Activated T-cell treated with anti-CD3 and anti-CD28 coated beads, Interleukin-2, amount 50 U/mL, for 72 hours (primary cell): ENCODE measurements at places on chromosomes 11 and 22.

- no peak for DNase-seq
Observed at GRCh38 chr11:113928311-113928710, 23.7 kb downstream of the HTR3B start.

DNA sequence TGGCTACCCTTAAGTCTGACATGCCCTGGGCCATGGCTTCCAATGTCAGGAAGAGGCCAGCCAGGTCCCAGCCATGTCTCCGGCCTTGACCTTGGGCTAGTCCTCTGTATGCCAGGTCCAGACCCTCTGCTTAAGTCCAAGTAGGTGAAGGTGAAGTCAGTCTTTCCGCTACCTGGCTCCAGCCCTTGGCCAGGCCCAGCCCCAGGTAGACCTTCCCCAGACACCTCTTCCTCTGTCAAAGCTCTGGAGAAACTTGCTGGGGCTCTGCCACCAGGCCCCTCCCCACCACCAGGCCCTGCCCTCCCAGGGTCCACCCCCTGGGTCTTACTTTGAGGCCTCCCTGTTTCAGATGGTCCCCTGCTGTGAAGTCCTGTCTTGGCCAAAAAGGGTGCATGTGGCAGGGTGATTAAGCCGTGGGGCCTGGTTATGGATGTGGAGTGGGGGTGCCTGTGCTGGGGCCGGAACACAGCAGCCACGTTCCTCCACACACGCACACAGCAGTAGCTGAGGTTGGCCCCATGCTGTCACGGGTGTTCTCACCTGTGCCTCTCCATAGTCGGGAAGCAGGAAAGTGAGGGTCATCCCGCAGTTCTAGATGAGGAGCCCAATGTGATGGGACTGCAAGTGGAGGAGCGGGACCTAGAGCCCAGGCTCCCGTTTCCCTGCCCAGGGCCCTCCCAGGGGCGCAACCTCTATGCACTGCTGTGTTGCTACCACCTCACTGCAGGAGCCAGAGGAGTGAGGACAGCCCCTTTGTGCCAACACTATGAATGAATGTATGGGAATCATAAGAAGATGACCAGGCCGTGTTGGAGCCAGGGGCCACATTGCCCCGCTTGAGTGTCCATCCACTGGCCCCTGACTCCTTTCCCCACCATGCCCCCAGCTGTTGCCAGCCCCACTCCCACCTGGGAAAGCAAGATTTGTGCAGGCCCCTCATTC, 72.2 kb downstream of the LINC01488 start:
- DNase-seq: no peak

- DNase-seq: peak; percentile 75
Observed at GRCh38 chr11:9001736-9002135, 2.1 kb downstream of the NRIP3 start.

- DNase-seq: no peak
Observed at GRCh38 chr11:67031791-67032561, 9.0 kb downstream of the SYT12 start.

DNA sequence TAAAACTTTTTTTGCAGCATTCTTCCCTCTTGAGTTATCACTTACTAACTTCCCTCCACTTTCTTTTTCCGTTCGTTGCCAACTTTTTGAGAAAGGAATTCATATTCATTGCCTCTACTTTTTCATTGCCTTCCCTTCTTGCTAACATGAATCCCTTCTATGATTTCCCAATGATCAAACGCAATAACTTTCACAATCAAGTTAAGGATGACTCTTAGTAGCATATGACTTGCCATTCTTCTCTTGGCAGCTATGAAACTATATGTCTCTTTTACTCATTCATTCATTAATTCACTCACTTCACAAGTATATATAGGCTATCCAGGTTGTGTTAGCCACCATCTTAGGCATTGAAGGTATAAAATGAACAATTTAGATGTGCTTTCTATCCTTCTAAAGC, 16.6 kb upstream of the ARHGAP20 start:
- DNase-seq: no peak

- no peak for DNase-seq
Observed at GRCh38 chr11:34151166-34151565, 45.7 kb downstream of the NAT10 start.

GRCh38 chr22:20656902-20657836, 116.7 kb upstream of the SERPIND1 start:
- DNase-seq: no peak

DNA sequence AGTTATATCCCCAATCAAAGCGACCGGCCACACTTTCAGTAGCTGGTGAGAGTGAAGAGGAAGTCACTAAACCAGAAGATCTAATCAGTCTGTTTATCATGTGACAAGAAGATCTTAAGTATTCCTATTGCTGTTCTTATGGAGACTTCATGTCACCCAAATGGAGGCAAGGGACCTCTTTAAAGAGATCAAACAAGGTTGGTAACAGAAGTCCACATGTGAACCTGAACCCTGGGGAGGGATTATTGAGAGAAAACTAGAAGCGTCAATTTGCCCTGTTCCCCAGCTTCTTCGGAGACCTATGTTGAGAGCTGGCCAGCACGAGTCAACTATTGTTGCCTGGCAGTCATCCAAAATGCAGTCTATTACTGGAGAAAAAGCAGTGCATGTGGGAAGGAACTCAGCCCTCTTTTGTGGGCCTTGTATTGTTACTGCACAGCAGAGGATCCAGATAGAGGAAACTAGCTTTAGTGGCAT, 76.9 kb upstream of the CTSC start:
- no peak for DNase-seq

GRCh38 chr22:23243006-23243573, 62.8 kb downstream of the BCR start:
- peak; percentile 80 for DNase-seq

DNA sequence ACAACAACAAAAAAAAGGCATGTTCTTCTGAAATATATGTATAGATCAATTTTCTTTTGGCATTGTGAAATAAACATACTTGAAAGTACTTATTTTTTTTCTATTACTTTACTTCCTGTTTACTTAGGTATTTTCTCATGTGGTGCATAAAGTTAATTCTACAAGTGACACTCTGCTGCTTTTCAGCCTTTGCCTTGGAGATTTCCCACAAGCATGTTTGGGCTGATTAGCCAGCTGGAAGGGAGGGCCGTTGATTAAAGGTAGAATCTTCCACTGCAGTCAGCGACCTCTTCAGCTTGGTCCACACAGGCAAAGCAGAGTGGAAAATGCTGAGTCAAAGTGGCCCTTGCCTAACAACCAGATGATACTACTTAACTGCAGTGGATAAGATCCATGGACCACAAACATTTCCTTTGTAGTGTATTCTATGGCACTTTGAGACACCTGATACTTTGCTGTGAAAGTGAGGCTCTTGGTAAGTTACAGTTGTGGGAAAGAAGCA, 176.0 kb downstream of the ARHGAP42 start:
- no peak for DNase-seq

- DNase-seq: peak; percentile 60
Observed at GRCh38 chr11:75351791-75352587, 528 bp upstream of the ARRB1 start.

GRCh38 chr11:94725097-94725496, 43.1 kb upstream of the AMOTL1 start:
- no peak for DNase-seq

DNA sequence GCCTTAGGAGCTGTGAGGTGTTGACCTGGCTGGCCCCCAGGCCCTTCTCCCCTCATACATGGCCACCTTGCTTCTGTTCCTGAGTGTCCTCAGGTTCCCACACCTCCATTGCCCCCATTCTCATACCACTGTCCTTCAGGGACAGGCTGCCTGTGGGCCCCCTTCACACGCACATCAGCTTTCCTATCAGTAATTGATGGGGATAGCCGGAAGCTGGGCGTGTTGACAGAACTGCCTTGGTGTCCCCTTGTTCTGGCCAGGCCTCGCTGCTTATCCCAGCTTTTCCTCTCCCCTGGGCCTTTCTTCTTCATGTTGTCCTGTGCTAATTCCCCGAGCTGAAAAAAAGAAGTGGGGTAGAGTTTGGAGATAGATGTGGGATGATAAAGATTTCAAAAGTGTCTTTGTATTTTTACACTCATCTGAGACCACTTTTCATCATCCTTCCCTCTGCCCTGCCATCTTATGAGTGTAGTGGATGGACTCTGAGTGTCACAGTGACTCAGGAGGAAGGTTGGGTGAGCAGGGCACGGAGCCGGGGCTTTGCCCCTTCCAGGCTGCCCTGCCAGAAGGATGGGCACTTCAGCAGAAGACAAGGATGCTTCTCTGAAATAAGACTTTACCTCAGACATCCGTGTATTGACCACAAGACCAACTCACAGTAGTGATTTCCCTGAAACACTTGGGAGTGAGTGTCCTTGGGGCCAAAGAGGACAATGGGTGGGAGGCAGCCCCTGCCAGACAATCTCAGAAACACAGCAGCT, 42.8 kb downstream of the MED15 start:
- DNase-seq: peak; percentile 52

DNA sequence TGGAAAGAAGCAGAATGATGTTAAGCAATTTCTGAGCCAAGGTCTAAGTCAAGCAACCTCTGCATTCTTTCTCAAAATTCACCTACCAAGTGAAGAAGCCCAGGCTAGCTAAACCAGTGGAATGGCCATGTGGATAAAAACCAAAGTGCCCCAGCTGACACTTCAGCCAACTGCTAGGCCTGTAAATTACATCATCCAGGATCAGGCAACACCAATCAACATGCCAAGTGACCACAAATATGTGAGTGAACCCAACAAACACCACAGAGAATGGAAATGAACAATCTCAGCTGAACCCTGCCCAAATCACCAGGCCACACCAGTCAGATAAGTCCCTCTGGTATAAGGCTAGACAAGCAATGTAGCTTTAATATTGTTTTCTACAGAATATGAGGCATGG, 25.1 kb upstream of the FJX1 start:
- DNase-seq: no peak

GRCh38 chr11:68495872-68496271, 35.3 kb downstream of the PPP6R3 start:
- DNase-seq: no peak

GRCh38 chr11:25953006-25953405, 378.9 kb upstream of the ANO3 start:
- no peak for DNase-seq

DNA sequence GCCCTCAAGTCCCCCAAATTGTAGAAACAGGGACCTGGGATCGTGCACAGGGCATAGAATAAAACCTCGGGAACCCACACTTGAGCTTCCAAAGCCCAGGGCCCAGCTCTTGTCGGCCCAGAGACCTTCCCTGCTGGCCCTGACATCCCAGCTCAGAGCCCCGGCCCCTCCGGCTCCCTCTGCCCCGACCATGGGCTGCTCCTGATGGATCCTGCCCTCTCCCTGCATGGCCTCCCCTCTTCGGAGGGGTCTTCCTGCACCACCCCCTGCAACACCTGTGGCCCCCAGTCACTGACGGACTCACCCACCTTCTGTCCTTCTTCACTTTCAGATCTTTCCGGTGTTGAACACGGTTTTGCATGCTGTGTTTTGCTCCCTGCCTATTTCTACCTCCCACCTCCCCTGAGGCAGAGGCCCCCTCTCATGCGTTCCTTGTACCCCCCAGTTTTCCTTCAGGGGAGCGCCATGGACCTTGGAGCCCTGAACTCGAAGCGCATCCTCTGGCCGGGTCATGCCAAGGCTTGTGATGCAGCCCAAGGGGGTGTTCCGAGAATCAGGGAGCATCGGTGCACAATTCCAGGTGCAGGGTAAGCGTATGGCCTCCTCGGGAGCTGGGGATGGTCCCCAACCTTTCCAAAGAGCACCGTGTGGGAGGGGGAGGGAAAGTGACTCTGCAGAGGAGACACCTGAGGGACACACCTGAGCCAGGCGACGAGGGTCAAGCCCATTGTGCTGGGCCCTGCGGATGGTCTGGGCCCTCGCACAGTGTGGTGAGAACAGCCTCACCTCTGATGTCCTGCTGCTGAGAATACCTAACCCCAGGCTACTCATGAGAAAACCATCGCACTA, 666.4 kb downstream of the BRD1 start:
- no peak for DNase-seq

GRCh38 chr11:13713982-13714381, 45.5 kb downstream of the FAR1 start:
- no peak for DNase-seq

DNA sequence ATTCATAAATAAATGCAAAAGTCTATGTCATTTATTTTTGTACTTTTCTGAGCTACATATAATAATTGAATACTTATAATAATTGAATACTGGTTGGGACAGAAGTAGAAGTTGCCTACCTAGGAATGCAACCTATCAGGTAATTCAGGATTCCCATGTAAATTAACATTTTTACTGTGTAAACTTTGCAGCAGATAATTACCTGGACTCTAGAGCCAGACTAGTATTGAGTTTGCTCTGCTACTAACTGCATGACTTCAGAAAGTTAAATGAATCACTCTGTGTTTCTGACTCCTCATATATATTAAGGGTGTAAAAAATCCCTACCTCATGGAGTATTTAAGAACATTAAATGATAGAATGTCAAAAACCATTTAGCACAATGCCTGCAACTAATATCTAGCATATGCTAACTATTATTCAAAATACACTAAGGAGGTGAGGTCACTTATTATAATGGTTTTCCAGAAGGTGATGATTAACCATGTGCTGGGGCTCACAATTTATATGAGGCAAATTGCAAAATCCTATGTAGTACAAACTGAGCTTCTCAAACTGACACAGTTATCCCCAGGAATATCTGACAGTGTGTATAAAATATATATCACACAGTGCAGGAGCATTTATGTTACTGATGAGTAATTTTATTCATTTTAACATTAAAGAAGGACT, 138.1 kb upstream of the ANO3 start:
- no peak for DNase-seq

GRCh38 chr11:94325681-94326080, 21.3 kb downstream of the IZUMO1R start:
- DNase-seq: peak; percentile 63

DNA sequence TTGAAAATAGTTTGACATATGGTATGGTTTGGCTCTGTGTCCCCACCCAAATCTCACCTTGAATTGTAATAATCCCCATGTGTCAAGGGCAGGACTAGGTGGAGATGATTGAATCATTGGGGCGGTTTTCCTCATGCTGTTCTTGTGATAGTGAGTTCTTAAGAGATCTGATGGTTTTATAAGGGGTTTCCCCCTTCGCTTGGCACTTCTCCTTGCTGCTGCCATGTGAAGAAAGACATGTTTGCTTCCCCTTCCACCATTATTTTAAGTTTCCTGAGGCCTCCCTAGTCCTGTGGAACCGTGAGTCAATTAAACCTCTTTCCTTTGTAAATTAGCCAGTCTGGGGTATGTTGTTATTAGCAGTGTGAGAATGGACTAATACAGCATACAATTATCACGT, 7.7 kb downstream of the KCTD21 start:
- DNase-seq: no peak

GRCh38 chr11:71352226-71352625, 96.0 kb downstream of the DHCR7 start:
- no peak for DNase-seq

DNA sequence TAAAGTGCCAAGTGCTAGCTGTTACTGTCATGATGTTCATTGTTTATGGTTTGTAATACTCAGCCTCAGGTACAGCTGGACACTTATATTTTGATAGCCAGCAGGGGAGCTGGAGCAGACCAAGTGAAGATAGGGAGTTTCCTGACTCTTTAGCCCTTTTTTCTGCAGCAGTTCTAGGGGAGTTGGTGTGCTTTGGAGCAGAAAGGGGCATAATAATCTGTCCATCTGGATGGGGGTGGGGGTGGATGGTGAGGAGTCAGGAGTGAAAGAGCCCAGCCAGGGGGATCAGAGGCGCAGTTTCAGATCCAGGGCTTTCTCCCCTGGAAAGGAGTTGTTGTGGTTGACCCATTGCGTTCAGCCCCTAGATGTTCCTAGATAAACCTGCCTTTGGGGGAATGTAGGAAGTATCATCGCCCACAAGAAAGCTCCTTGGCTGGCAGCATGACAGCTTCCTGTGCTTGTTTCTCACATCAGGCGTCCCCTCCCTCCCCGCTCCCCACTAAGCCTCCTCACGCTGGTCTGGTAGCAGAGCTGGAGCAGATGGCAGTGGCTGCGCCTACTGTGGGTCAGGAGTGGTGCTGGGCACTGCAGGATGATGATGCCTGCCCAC, 41.9 kb downstream of the MED15 start:
- DNase-seq: peak; percentile 44
